ENCODE measurements at places on chromosomes 6 and 20. TPM values are rescaled to one million over a fixed set of nuclear protein-coding genes. Genes with fewer than 3 reads are reported as not detected.

DNA sequence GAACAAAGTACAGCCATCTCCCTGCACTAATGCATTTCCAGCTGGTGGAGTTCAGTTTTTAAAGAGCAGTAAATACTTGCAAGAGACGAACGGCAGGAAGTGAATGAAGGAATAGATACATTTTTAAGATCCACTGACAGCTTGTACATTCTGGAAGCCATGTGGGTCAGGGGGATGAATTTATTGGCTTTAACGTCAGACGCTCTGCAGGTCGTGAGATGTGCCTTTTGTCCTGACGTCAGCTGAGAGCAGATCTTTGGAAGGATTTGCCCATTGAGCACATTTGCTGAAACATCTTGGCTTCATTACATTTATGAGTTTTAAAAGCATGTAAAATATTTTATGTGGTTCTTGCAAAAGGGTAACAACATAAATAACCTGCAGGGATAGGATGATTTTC, 29.5 kb upstream of the SALL4 start:
- no peak for DNase-seq

GRCh38 chr20:4681401-4681800, 40.3 kb upstream of the PRND start:
- DNase-seq, result no peak

DNA sequence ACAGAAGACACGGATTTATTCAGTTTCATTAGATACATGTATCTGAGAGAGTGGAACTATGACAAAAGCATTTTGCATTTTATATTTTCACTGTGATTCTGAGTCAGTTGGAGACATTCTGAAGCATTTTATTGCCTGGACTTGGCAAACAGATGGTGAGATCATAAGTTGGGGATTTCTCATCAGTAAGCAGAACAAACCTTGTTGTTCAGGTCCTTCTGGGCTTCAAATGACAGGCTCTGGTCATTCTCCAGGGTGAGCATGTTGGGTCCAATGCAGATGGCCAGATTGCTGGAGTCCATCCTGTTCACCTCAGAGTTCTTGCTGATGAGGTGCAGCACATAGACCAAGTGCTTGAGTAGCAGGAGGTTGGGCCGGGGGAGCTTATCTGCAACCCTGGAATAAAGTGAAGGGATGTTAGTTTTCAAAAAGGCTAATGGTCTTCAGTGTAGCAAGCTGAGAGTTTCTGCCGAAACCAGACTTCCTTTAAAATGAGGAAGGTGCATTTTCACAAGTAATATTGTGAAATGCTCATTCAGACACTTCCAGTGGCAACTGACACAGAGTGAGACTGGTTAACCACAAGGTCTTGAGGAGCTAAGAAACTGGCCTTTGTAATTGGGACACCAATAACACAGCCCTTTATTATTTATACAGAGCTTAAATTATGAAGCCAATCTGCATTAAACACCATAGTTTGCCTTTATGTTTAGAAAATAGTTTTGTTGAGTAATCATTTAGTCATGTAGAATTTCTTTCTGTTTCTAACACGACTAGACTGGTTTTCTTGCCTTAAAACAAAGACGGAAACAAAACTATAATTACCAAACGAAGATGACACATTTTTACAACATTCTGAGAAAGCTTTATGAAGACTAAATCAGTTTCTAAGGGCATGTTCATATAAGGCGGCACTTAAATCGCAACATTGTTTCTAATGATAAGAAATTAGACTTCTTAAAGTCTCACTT, 5.6 kb downstream of the TAGAP start:
- DNase-seq, result no peak

DNA sequence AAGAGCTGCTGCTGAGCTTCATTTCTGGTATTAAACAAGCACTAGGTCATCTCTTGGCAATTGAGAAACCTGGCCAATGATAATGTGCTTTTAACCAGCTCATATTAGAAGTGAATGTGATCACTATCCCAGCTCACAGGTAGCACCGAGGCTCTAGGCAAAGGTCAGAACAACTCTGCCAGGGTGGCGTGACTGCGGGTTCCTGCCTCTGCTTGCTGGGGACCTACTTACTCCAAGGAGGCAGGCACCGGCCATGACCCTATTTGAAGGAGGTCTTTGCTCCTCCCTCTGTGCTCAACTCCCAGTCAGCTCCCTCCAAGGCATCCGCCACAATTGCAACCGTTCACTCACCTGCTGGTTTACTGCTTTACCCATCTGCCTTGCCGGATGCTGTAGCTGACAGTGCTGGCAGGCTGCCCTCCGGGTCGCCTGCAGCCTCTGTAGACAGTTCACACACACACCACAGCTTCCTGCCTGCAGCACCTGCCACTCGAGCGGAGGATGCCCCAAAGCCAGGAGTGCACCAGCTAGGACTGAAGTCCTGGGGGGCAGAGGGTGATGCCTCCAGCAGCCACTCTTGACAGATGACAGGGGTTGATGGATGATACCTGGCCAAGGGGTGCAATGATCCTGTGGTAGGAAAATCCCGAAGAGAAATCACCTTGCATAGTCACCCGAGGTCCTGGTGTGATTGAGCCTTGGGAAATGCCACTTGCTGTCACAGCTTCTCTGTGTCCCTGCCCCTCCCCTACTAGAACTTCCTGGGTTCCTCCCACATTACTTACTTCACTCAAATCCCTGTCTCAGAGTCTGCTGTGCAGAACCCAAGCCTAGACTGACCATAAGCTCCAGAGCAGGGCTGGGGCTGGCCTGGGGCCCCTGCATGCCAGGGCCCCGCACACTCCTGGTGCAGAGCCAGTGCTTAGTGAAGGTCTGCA, 8.8 kb upstream of the VSX1 start:
- DNase-seq, result no peak

QKI gene
- 31.3 TPM for total RNA-seq

Data from pancreas (tissue), 10 donors.